ENCODE measurements at places on chromosomes 4 and X. TPM values are rescaled to one million over a fixed set of nuclear protein-coding genes. Genes with fewer than 3 reads are reported as not detected.

RAI2 gene
- 19.1 TPM for total RNA-seq

CORIN gene
- 53.9 TPM for total RNA-seq

DNA sequence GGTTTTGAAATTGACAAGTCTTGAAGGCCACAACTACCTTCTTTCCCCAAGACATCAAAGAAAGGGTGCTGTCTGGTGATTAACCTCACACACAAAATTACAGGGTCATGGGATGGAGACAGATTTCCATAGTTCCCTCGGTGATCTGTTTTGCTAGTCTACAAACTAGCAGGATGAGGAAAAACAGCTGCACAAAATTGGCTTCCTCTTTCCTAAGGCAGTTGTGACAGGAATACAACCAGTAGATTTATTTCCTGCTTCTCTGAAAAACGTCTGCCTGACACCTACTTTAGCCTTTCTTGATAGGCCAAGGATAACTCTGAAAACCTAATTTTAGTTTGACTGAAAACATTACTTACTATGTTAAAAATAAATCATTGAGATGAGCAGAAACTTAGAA is 39.6 kb downstream of the DKK2 start:
- DNase-seq, result no peak

DNA sequence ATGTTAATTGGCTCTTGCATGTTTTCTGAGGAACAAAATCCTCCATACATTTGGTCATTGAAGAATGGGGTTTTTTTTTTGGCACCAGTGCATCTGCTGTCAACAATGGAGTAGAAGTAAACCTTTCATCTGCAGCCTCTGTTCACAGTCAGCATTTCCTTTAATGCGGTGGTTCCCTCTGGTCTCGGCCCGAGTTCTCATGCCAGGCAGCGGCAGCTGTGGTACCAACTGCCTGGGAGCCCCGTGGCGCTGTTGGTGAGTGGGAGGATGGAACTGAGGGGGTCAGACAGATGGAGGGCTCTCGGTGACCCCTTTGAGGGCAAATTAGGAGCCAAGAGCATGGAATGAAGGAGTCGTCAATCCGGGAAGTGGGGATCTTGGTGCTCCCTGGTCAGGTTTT is 114.7 kb downstream of the AFF1 start:
- DNase-seq, result no peak

GRCh38 chrX:47620303-47620685 is 637 bp upstream of the SYN1 start:
- DNase-seq, result no peak

DNA sequence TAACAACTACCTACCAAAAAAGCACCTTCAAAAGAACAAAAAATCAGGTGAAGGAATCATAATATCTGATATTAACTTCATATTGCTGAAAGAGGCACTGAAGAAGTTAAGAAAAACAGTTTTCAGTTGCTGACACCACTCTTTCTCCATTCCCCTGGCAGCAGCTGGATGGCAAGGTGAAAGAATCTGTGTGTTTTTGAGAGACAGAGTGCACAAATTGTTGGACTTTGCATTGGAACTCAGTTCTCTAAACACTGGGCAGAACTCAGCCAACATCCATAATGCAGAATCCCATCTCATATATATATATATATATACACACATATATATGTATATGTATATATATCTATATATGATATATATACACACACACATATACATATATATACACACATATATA is 408.3 kb upstream of the MAGEC2 start:
- no peak for DNase-seq

- peak; percentile 68 for DNase-seq
Measured at GRCh38 chr4:1234309-1234695, 14.6 kb downstream of the CTBP1 start.

- no peak for DNase-seq
Measured at GRCh38 chrX:13005661-13006473, 31.0 kb downstream of the TMSB4X start.

GRCh38 chr4:86927843-86928395 is 6.9 kb upstream of the AFF1 start:
- no peak for DNase-seq

DNA sequence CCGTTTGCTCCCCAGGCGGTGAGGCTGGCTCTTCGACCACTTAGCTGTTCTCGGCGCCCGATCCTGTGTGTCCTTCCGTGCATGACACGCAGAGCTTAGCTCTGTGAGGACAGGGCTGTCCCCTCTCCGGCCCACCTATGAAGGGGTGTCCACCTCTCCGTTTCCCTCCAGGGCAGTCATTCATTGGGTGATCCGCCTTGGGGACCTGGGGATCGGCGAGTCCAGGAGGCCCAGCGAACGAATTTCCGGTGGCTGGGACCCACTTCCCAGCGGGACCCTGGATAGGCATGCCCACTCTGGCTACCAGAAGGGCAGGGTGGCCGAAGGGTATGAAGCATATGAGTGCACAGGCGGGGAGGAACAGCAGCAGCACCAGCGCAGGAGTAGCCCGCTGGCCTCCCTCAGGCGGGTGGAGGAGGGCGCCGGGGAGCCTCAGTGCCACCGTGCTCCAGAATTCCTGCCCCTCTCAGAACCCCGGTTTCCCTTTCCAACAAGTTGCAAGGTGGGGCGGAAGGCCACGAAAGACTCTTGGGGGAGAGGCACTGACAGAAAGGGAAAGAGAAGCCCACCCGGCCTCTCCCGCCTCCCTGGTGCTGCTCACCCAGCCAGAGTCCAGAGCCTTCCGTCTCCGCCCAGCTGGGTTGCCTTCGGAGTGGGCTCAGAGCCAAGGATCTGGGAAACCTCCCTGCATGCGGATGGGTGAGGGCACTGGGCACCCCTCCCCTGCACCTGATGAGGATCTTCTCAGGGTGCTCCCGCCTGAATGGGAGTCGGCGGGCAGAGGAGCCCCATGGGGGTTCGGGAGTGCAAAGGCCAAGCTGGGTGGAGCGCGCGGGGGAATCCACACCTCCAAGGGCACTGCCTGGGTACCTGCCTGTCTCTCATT is 8.6 kb downstream of the HMX1 start:
- peak; percentile 45 for DNase-seq

DNA sequence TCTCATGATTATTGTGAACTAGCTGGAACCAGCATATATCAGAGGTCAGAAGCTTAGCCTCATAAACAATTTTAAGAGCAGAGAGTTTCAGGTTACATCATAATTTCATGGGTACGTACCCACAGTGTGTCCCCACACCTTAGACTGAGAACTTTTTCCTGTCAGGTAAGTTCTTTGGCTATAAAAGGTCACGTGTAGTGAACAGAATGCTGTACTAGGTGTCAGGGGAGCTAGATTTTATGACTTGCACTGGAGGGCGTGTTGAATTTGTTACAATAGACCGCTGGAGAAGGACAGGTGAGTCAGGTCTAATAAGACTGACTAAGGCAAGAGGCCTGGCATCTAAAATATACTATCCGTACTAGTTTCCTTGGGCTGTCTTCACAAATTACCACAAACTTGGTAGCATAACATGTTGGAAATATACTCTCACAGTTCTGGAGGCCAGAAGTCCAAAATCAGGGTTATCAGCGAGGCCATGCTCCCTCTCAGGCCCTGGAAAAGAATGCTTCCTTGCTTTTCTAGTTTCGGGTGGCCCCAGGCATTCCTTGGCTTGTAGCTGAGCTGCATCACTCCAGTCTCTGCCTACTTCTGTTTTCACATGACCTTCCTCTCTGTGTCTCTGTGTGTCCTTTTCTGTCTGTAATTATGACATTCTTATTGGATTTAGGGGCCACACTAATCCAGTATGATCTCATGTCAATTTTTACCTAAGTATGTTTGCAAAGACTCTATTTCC is 512.0 kb upstream of the NR3C2 start:
- DNase-seq, result no peak

- no peak for DNase-seq
Measured at GRCh38 chr4:151458148-151458547, 49.2 kb downstream of the FHIP1A start.

DNA sequence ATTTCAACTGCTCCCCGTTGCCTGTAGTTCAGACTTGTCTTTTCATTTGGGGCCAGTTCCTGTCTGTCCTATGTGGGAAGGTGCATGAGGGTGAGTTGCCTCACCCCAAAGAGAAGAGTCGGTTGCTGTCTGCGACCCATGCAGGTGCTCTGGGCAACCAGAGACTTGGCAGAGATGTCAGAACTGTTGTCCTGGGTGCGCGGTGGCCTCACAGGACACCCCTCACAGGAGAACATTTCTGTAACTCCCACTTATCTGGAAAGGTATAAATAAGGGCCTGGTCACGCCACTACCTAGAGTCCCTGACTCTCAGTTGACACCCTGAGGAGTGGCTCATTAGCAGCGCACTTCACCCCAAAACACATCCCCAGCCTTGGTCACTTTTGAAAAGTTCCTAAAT is 9.7 kb upstream of the NAT8L start:
- DNase-seq, result no peak

DNA sequence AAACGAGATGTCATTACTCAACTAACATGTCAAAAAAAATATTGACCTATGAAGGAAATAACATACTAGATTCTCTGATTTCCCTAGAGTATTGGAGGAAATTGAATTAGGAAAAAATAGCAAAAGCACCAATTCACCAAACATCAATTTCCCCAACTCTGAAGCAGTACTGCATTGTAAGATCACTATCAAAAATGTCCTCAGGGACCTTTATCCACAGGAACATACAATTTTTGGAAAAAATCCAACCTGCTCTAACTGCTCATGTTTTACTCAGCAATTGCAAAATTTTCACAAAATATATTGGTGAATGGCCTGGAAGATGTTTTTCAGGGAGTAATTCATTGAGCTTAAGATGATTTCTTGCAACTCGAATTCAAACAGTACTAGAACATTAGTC is 239.0 kb upstream of the GIMD1 start:
- no peak for DNase-seq

DNA sequence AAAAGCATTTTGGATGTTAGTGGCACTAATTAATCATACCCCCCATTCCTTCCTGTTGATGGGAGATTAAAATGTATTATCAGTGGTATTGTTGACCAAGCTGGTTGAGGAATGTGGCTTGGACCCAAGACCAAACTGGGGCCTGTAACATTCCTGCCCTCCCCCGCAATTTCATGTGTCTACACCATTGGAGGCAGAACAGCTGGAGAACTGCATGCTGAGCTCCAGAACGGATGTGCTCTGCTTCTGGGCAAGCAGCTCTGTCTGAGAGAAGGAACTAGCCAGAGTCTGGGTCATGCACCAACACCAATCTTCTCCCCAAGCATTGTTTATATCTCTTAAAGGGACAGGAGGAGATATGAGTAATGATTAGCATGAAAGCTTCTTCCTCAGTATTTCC is 185.5 kb downstream of the CEP135 start:
- no peak for DNase-seq

DNA sequence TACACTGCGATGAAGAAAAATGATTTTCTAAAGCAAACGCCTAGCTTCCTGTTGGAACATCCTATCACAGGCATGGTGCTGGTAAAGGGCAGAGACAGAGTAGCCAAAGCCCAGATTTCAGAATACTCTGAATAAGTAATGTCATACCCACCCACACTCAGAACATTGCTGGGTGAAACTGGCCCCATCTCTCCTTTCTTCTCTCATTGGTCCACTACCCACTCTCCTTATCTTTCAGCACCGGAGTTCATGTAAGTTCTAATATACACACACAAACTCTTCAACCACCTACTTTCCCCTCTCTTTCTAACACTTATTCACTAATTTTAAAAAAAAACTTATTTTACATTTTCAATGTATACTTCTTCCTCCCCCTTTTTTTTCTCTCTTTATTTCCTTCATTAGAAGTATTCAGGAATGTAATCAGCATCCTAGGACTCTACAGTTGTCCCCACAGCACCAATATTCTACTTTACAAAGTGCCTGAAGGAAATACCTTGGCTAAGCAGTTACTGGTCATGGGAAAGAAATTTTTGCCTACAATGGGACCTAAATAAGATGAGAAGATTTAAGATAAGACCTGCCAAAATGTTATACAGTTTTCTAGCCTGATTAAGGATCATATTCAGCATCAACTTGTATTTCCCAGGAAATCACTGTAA is 63.0 kb downstream of the SEC24D start:
- DNase-seq, result no peak
